ENCODE measurements at places on chromosomes 4 and X.

GRCh38 chr4:173696011-173696410 lies 166.0 kb upstream of the HAND2 start:
- no peak overlapping the region for H3K4me3 ChIP-seq
- peaks cover 2% of the 10 kb centered on the region for H3K27me3 ChIP-seq
- H3K36me3 ChIP-seq = no peaks in the 10 kb centered on the region
- no peak overlapping the region for H3K27ac ChIP-seq
- no peaks in the 10 kb centered on the region for H3K4me1 ChIP-seq
- no peak for DNase-seq

DNA sequence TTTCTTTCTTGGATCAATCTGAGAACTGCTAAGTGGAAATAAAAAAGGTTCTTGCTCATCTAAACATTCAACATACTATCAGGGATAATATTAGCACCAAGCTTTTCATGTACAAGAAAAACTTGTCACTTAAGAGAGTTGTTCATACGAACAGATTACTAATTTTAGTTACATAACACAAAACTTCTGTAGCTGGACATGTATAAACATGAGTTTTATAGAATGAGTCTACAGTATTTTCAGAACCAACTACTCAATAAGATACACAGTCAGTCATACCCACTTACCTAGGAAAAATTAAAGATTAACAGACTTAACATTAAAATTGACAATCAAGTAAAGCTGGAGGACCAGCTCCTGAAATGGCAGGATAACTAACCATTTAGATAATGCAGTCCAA lies 540.1 kb upstream of the FAM241A start:
- no peaks in the 10 kb centered on the region for H3K36me3 ChIP-seq
- no peak overlapping the region for H3K4me3 ChIP-seq
- H3K27ac ChIP-seq = no peak overlapping the region
- no peak for DNase-seq

DNA sequence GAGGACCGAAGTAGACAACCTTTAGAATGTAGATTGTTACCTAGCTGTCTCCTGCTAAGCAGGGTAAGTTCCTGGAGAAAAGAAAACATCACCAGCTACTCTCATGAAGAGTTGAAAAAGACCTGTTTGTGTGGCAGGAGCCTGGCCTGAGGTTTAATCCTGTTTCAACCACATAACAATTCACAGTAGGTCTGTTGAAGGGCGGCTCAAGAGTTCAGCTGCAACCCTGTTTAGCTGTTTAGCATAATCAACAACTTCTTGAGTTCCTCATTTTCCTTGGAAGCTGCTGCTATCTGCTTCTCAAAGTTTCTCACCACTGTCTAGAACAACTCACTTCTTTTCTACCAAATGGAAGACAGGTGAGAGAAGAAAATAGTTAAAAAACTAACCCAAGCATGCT lies 170.4 kb upstream of the TET2 start:
- H3K27ac ChIP-seq = no peak overlapping the region
- DNase-seq = no peak
- H3K4me3 ChIP-seq = no peak overlapping the region
- H3K4me1 ChIP-seq = no peaks in the 10 kb centered on the region

DNA sequence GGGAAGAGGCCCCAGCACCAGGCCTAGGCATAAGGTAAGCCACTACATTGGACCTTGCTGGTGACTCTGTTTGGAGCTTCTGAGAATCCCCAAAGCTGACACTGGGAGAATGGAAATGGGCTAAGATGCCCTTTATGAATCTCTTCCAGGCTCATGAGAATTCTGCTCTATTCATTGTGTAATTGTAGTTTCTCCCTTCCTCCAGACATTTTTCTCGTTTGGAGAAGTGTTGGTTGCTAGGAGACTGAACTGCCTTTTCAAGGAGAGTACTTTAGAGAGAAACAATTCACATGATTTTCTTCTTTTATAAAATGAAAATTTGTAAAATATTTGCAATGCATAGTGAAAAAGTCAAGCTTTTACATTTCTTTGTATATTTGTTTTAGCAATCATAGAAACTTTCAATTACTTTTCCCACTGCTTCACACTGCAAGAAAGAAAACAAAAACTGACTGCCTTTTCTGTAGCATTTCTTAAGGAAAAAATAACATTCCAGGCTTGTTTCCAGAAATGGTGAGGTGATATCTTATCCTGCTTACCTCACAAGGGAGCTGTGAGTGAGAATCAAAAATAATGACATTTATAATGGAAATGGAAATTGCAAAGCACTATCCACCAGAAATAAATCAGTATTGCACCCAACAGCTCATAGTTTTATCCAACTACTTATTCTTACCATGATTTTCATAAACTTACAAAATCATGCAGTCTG lies 24.9 kb upstream of the DCHS2 start:
- H3K4me1 ChIP-seq = peaks cover 64% of the 10 kb centered on the region
- H3K27ac ChIP-seq = peak overlapping the region; percentile 83
- no peaks in the 10 kb centered on the region for H3K27me3 ChIP-seq
- H3K4me3 ChIP-seq = peak overlapping the region; percentile 11
- H3K36me3 ChIP-seq = no peaks in the 10 kb centered on the region

DNA sequence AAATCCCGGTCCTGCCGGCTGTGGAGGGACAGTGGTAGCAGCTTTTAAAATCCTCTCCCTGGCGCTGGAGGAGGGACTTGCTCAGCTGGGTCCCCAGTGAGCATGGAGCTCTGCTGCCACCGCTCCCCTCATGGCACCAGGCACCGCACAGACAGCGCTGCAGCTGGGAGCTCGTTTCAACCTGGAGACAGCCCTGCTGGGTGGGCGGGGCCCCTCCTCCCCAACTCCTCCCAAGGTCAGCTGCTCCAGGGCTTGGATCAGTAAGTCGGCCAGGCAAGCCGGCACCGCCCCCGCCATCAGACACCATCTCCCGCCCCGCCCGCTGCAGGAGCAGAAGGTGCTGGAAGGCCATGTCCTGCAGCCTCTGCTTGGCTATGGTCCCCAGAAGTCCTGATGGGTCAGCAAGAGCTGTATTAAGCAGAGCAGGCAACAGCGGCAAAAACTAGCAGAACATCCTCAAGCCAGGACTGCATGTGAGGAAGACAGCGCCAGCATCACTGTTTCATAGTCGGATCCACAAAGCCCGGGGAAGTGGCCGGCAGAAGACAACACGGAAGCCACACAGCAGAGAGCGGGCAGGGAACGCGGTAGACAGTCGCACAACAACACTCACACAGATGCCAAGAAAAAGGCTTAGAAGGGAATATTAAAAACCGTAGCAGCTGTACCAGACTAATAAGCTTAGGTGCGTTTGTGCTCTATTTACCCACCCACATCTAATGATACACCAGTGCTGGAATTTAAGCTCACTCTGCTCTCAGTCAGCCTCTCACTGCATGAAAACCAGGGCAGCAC lies 16.2 kb downstream of the ZFYVE28 start:
- H3K36me3 ChIP-seq = no peaks in the 10 kb centered on the region
- peak overlapping the region; percentile 62 for H3K4me3 ChIP-seq
- peaks cover 19% of the 10 kb centered on the region for H3K4me1 ChIP-seq
- no peak overlapping the region for H3K27ac ChIP-seq
- peaks cover 51% of the 10 kb centered on the region for H3K27me3 ChIP-seq

GRCh38 chrX:83847339-83847738 lies 13.6 kb upstream of the CYLC1 start:
- H3K27me3 ChIP-seq = no peaks in the 10 kb centered on the region
- no peak for DNase-seq

GRCh38 chrX:24264383-24264782 lies 49.5 kb downstream of the SUPT20HL2 start:
- DNase-seq = no peak
- H3K27ac ChIP-seq = no peak overlapping the region
- no peak overlapping the region for H3K4me3 ChIP-seq
- no peaks in the 10 kb centered on the region for H3K36me3 ChIP-seq
- no peaks in the 10 kb centered on the region for H3K4me1 ChIP-seq
- H3K27me3 ChIP-seq = peaks cover 5% of the 10 kb centered on the region

GRCh38 chrX:37380924-37381323 lies 31.8 kb downstream of the PRRG1 start:
- H3K27me3 ChIP-seq = no peaks in the 10 kb centered on the region
- H3K36me3 ChIP-seq = peaks cover 5% of the 10 kb centered on the region
- no peak for DNase-seq
- H3K27ac ChIP-seq = no peak overlapping the region
- no peaks in the 10 kb centered on the region for H3K4me1 ChIP-seq

DNA sequence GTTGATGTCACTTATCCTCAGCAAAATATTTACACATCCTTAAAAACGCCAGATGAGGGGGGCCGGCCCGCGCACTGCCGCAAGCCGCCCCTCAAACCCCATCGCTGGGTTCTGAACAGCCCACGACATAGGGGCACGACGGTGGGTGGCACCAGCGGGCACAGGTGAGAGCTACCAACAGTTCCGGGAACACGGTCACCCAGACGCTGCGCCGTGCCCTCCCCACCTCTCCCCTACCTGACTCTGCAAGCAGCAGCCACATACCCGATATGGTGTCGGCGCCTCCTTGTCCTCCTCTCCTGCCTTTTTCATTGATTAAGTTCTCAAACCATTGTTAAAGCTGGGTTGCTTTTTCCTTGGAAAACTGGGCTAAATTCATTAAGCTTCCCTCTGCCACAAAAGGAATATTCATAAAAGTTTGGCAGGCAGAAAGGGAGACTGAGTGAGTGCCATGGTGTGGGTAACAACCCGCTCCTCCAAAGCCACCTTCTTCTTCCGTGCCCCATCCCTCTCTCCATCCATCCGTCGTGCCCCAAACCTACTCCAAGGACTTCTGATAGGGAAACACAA lies 1.4 kb downstream of the RAI2 start:
- H3K27me3 ChIP-seq = peaks cover 90% of the 10 kb centered on the region
- H3K27ac ChIP-seq = no peak overlapping the region
- no peak for DNase-seq
- H3K36me3 ChIP-seq = no peaks in the 10 kb centered on the region

DNA sequence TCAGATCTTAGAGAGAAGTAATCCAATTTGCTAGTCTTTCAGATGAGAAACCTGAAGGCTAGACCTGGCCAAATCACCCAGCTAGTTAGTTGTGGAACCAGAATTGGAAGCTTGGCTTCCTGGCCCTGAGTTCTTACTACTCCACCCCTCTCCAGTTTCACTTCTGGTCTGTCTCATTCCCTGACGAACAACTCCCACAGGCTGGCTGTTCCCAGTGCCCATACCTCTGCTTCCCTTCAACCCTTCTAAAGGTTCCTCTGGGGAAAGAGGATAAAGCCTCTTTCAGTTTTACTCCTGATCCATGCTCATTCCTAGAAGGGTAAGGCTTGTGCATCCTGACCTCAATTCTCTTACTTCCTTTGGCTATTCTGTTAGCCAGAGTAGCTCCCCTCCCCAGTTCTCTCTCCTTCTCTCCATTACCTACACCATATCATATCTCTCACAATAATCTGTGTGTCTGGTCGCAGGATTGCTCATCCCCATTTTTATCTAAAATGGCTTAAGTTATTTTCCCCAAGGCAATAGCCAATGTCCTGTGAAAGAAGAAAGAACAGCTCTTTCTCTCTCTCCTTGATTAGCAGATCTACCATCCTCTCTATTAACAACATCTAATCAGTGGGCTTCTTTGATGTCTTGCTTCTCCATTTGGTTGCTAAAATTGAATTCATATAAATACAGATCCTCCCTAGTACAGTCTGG lies 155.0 kb upstream of the MAOA start:
- peaks cover 28% of the 10 kb centered on the region for H3K4me1 ChIP-seq
- DNase-seq = no peak
- no peak overlapping the region for H3K4me3 ChIP-seq
- H3K36me3 ChIP-seq = no peaks in the 10 kb centered on the region
- H3K27ac ChIP-seq = no peak overlapping the region
- H3K27me3 ChIP-seq = no peaks in the 10 kb centered on the region

DNA sequence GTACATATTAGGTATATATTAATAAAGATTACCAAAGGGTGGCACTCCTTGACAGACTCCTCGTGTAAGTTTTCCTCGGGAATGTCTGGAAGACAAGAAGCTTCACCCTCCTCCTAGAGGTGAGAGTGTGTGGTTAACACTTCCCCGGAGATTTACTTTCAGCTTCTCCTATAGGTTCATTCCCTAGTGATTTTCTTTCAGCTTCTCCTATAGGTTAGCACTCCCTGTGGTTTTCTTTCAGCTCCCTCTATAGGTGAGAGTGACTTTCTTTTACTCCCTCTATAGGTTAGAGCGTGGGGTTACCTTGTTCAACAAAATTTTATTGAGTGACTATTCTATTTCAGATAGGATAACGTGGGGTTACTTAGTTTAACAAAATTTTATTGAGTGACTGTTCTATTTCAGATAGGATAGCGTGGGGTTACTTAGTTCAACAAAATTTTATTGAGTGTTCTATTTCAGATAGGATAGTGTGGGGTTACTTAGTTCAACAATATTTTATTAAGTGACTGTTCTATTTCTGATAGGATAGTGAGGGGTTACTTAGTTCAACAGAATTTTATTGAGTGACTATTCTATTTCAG lies 106.0 kb upstream of the PLAC1 start:
- DNase-seq = no peak
- peaks cover 5% of the 10 kb centered on the region for H3K36me3 ChIP-seq
- H3K4me3 ChIP-seq = no peak overlapping the region
- H3K27me3 ChIP-seq = no peaks in the 10 kb centered on the region
- no peaks in the 10 kb centered on the region for H3K4me1 ChIP-seq
- no peak overlapping the region for H3K27ac ChIP-seq

DNA sequence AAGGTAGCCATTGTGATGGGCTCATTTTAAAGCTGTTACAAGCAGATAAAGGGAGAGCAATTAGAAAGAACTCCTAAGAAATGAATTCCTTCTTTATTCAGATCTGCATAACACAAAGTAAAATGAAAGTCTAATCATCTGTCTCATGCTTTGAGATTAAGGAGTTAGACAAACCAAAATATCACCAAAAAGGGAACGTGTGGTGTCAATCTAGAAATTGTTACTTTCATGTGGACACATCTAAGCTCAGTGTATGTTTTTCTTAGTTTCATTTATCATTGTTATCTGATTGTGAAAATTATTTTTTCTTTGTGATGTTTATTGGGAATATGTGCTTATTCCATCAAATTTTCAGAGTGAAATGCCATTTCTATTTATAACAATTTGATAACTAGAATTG lies 80.3 kb downstream of the BANK1 start:
- no peaks in the 10 kb centered on the region for H3K27me3 ChIP-seq
- H3K4me1 ChIP-seq = no peaks in the 10 kb centered on the region
- H3K4me3 ChIP-seq = no peak overlapping the region
- no peaks in the 10 kb centered on the region for H3K36me3 ChIP-seq
- DNase-seq = no peak

GRCh38 chrX:110944311-110944750 lies 148.7 kb upstream of the CHRDL1 start:
- peak overlapping the region; percentile 90 for H3K4me3 ChIP-seq
- peak overlapping the region; percentile 46 for H3K27ac ChIP-seq
- peaks cover 63% of the 10 kb centered on the region for H3K27me3 ChIP-seq
- H3K36me3 ChIP-seq = no peaks in the 10 kb centered on the region
- no peak for DNase-seq
- H3K4me1 ChIP-seq = peaks cover 29% of the 10 kb centered on the region

DNA sequence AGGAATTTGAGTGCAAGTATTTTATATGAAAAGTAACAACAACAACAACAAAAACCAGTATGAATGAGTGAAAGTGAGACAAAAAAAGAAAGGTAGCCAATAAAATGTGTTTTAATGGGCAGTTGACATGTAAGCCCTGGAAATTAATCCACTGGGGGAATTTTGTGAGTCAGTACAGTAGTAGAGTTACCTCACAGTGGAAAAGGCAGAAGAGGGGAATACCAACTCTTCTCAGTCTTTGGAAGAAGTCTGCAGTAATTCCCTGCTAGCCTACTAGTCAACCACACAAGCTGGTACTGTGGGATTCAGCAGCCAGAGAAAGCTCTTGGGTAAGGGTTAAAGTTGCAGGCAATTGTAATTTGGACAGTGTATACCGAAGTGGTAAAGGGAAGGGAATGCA lies 76.3 kb upstream of the IL15 start:
- H3K4me1 ChIP-seq = no peaks in the 10 kb centered on the region
- no peak overlapping the region for H3K4me3 ChIP-seq
- H3K27ac ChIP-seq = no peak overlapping the region
